ENCODE measurements at places on chromosomes 11 and 22.
A peak's percentile ranks its signal among the peaks of the same experiment; 100 is the strongest.

DNA sequence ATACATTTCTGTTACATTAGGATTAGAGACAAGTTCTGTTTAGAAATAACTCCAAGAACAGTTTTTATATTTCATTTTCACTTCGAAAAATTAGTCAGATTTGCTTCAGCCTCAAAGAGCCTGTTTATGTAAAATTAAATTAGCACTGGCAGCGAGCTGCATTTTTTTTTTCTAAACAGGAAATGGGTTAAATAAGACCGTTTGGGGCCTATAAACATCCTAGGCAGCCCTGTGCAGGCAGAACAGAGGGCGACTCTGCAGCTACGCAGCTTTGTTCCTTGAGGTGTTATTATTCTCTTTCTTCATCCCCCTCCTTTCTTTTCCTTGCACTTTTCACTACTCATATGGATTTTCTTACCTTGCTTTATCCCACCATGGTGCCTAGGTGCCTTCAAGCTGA, 48.7 kb downstream of the CWC15 start:
- no peak for DNase-seq

DNA sequence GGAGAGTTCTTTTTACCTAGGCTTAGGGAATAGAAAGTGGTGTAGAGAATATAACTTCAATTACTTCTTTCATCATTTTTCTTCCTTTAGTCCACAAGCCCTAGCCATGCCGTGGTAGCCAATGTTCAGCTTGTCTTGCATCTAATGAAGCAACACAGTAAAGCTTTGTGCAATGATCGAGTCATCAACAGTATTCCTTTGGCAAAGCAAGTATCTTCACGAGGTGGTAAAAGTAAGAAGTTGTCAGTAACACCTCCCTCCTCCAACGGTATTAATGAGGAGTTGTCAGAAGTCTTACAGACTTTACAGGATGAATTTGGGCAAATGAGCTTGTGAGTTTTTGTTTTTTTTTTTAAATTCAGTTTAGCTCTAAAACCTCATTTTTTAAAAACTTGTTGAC, 37.4 kb downstream of the CEP57 start:
- no peak for DNase-seq

DNA sequence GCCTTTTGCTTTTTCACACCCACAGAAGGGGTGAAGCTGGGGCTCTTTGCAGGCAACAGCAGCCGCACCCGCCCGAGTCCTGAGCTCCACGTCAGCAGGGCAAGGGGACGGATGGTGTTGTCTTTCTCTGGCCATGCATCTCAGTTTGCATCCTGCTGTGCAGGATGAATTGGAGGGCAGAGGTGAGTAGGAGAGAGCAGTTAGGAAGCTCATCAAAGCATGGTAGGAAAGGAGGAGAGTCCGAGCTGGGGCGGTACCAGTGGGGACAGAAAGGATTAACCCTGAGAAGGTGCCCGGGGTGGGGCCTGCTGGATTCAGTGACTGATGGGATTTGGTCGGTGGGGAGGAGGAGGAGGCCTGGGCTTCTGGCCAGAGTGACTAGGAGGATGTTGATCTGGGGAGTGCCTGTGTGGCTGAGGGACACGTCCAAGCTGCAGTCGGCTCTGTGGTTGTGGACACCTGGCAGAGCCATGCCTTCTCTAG, 14.6 kb downstream of the FAM83F start:
- DNase-seq, result no peak

- DNase-seq, result peak; percentile 15
These were observed 21.7 kb upstream of the NRGN start for GRCh38 chr11:124717786-124718651.

- DNase-seq, result no peak
These were observed 181.6 kb downstream of the SHANK2 start for GRCh38 chr11:71070490-71071453.

DNA sequence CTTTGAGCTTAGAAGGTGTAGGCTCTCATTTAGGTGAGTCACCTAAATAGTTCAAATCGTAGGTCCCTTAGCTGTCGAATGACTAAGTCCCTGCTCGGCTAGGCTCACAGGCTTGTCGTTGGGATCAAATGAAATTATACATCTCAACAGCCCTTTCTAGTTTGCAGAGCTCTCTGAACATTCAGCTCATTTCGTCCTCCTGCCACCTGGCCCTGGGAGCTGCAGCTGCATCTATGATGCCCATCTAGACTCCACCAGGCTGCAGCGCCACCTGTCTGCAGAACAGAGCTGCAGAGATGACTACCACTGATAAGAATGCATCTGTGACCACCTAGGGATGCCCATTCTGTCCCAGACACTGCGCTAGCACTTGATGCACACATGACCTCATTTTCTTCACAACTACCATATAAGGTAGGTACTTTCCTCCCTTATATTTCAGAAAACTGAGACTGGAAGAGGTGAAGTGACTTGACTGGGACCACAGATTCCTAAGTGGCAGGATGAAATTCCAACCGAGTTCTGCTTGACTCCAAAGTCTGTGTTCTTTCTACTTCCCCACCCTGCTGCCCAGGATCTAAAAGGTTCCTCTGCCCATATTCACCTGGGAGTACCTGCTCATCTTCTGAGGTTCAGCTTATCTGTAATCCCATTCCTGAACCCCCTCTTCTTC, 141.1 kb upstream of the NARS2 start:
- DNase-seq, result peak; percentile 27

DNA sequence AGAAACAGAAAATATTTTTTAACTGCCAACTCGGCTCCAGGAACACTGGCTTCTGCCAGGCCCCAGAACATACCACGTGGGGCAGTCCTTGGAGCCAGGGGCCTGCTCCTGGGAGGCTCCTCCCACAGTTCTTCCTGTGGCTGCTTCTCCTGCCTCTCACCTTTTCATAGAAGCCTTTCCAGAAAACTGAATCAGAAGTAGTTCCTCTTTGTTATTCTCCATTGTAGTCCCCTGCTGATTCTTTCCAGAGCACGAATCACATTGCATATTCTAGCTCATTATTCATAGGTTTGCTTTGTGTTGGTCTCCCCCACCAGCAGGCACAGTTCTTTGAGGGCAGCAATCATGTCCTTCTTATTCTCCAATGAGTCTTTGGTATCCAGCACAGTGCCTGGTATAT, 106.0 kb downstream of the EFCAB6 start:
- no peak for DNase-seq

DNA sequence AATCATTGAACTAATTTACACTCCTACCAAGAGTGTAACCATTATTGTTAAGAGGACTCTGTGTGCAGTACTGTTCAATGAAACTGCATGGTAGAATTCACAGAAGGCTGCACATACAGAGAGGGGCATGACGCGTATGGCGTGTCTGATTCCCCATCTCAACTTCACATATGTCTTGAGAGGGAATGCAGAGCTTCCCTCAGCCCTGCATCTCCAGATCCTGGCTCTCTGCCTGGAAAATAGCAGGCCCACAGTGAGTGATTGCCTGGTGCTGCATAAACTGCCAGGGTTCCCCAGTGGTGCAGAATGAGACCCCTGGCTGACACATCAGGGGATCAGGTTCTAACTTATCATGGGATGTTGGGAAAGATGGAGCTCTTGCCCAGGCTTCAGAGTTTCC, 260.2 kb upstream of the ISX start:
- no peak for DNase-seq

GRCh38 chr22:44256085-44256484, 56.7 kb downstream of the SHISAL1 start:
- no peak for DNase-seq

GRCh38 chr11:911031-911889, 650 bp upstream of the CHID1 start:
- peak; percentile 51 for DNase-seq

GRCh38 chr11:67483831-67484665, 1.2 kb downstream of the AIP start:
- peak; percentile 60 for DNase-seq

DNA sequence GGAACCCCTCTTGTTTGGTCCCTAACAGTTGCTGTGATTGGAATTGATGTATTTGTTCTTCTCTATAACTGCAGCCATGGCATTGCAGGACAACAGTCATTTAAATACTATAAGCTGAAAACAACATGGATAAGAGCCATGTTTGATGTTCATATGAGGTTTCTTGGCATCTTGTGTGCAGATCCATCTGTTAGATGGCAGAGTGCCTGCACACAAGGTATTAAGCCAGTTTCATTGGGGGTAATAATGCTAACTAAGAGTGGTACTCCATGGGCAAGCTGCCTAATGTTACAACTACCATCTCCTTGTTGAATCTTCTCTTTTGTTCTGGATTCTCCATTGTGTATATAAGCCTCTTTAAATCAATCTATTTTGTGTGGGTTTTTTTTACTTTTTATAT, 206.0 kb upstream of the CHORDC1 start:
- no peak for DNase-seq

GRCh38 chr11:115941481-115941993, 437.3 kb upstream of the CADM1 start:
- DNase-seq, result no peak

- DNase-seq, result no peak
These were observed 1.1 kb downstream of the TTLL12 start for GRCh38 chr22:43185860-43186261.

DNA sequence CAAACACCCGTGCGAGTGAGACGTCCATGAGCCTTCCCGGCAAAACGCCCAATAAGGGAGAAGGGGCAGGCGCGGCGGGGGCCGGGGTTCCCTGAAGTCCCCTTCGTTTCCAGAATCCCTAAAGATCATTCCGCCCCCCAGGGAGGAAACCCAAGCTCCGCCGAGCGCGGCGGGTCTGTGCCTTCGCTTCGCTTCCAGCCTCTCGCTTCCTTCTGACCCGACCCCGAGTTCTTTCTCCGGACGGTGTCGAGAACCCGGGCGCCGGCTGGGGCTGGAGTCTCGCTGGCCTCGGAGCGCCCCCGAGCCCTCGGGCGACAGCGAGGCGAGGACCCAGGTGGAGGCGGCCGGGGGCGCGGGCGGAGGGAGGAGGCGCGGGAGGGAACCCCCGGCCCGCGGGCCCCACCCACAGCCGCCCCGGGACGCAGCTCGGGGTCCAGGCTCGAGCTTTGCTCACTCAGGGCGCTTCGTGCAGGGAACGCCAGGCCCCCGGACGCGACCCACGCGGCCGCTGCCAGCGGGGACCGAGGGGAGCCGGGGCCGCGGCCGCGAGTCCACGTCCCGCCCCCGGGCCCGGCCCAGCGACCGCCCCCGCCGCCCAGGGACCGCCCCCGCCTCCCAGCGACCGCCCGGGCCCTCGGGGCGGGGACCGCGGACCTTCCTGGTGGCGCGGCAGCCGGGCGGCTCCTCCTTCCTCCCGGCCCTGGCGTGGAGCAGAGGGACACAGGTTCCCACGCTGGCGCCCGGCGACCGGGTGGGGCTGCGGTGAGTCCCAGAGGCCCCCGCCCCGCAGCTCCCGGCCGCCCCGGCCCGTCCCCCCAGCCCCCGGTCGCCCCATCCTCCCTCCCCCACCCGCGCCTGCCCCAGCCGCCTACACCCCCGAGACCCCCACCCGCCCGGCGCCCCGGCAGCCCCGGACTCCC, at the start of gene PGGHG:
PGGHG (plus strand) TSS at position 649 of the 920 bp plus-strand sequence. CDS start 691 bp downstream, outside the sequence.
- no peak for DNase-seq

GRCh38 chr11:96332126-96332771, 10.7 kb downstream of the MAML2 start:
- DNase-seq, result no peak

- DNase-seq, result no peak
These were observed 33.4 kb upstream of the ANGPTL5 start for GRCh38 chr11:101949680-101950220.
